Stimulated activated CD8-positive, alpha-beta memory T cell treated with anti-CD3 and anti-CD28 coated beads, Interleukin-4, amount 100 ng/mL, for 1 hour (primary cell): ENCODE measurements at places on chromosomes 3 and 15.
A peak's percentile ranks its signal among the peaks of the same experiment; 100 is the strongest.

DNA sequence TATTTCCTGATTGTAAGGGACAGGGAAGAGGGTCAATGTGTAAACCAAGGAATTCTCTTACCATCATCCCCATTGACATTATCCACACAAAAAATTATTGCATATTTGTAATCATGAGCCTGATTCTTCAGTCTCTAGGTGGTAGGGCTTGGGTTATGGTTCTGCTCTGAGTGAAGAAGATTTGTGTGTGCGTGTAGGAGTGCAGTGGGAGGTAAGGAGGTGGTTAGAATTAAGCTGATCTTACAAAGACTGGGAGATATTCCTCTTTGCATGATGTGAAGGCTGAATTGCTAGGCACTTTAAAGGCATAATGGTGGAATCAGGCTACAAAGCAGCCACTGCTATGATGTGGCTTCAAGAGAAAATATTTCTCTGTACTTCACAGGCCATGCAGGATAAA lies 23.0 kb upstream of the MINDY4B start:
- DNase-seq, result no peak

DNA sequence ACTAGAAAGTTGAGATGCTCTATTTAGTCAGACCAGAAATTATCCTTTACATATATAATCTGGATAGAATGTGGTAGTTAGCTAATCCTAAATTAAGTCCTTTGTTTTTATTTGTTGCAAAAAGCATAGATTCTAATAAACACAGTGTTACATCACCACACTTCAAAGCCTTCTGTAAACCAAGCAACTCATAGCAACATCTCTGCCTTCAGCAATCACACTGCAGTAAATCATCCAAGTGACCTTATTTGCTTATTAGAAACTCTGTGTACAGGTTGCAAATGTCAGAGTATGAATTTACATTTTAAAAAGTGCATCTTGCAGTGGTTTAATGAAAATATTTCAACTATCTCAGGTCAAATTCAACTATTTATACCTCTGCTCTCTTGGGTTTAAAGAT lies 242.5 kb downstream of the GBE1 start:
- no peak for DNase-seq

DNA sequence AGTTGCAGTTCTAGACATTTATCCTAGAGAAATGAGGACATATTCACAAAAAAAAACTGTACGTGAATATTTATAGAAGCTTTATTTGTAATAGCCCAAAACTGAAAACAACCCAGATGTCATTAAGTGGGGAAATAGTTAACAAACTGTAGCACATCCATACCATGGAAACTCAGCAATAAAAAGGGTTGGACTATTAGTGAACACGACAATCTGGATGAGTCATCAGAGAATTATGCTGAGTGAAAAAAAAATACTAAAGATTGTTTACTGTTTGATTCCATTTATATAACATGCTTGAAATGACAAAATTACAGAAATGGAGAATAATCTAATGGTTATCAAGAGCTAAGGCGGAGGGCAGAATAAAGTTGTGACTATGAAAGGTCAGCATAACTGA lies 59.5 kb downstream of the CPA3 start:
- no peak for DNase-seq

- no peak for DNase-seq
Measured at GRCh38 chr15:81780966-81781365, 264.9 kb downstream of the MEX3B start.

DNA sequence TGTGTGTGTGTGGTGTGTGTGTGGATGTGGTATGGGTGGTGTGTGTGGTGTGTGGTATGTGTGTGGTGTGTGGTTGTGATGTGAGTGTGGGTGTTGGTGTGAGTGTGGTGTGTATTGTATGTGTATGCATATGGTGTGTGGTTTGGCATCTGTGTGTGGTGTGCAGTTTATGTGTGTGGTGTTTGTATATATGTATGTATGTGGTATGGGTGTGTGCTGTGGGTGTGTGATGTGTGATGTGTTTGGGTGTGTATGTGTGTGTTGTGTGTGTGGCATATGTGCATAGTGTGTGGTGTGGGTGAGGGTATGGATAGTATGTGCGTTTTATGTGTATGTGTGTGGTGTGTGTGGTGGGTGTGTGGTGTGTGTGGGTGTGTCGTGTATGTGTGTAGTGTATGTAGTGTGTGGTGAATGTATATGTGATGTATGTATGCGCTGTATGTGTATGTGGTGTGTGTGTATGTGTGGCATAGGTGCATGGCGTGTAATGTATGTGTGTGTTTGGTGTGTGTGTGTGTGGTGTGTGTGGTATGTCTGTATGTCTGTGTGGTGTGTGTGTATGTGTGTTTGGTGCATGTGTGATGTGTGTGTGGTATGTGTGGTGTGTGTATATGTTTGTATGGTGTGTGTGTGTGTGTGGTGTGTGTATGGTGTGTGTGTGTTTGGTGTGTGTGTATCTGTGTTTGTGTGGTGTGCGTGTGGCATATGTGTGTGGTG lies 58.0 kb downstream of the EFCAB12 start:
- no peak for DNase-seq

DNA sequence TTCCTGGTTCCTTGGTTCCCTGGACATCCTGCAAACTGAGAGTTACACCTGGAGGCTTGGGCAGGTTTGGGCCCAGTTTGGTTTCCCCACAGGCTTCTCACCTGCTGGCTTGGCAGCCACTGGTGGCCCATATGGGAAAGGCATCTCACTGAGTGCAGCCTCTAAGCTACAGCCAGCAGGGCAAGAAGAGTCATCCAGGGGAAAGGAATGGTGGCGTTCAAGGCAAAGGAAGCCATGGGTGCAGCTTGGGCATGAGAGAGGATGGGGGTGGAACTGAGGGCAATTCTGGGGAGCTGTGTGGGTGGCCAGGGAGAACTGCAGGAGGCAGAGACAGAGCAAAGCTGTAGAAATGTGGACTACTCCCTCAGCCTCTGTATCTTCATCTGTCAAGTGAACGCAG lies 106.4 kb downstream of the EPHB1 start:
- DNase-seq, result no peak

- no peak for DNase-seq
Measured at GRCh38 chr15:98442901-98443300, 205.4 kb upstream of the IGF1R start.

DNA sequence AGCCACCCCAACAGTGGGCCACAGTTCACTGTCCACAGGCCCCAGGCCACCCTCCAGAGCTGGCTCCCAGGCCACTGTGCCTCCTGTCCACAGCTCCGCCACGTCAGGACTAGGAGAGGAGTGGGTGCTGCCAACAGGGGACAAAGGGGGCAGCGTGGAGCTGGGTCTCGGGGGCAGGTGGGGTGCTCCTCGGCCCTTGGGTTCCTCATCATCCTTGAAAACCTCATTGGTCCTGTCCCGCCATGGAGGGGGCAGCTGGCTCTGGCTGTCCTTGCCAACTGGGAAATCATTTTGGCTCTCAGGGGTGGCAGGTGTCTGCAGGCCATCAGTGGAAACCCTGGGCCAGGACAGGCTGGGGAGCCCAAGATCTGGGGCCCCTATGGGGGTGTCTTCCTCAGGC lies 45.2 kb downstream of the ADAMTS7 start:
- no peak for DNase-seq

DNA sequence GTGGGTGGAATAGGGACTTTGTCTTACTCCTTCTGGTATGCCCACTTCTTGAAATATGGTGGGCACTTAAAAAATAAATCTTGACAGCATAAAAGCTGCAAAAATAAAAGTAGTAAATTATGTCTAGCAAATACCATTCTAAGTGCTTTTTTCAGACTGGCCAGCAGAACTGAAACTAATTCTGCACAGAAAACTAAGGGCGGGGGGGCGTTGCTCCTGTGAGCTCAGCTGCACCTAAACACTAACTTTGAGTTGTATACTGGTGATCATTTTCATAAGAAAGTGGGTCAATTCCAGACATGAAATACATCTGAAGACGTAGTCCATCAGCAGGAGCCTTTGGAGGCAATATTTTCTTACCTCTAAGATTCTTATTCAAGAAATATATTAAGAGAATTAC lies 114.8 kb downstream of the WDR76 start:
- no peak for DNase-seq

- no peak for DNase-seq
Measured at GRCh38 chr15:52803108-52803466, 13.0 kb upstream of the ONECUT1 start.

DNA sequence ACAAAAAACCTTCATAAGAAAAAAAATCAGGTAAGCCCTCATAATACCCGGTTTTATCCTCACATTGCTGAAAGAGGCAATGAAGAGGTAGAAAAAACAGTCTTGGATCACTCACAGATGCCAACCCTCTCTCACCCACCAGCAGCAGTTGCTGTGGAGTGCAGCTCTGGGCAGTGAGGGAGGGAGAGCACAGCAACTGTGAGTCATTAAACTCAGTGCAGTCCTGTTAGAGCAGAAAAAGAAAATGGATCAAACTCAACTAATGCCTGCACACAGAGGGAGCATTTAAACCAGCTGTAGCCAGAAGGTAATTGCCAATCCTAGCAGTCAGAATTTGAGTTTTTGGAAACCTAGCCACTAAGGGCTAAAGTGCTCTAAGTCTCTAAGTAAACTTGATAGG lies 1050.6 kb upstream of the ALCAM start:
- no peak for DNase-seq

GRCh38 chr3:128152419-128153155 lies 694 bp upstream of the EEFSEC start:
- no peak for DNase-seq

GRCh38 chr3:88148651-88149050 lies 1.1 kb upstream of the C3orf38 start:
- no peak for DNase-seq

DNA sequence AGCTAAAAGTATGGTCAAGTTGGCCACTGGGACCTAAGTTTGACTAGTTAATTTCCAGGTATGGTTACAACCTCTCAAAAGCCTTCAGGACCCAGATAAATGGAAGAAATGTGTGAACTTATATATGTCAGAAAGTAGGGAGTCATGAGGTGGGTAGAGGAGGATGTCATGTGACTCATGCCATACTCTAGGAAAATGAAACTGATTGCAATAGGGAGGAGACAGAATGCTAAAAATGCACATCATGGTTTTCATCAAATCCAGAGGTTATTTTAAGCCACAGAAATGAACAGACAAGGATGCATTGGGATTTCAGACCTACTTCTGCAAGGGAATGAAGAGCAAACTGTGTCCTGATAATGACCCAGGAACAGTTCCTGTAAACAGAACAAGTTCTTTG lies 310.0 kb downstream of the EDEM1 start:
- DNase-seq, result no peak

DNA sequence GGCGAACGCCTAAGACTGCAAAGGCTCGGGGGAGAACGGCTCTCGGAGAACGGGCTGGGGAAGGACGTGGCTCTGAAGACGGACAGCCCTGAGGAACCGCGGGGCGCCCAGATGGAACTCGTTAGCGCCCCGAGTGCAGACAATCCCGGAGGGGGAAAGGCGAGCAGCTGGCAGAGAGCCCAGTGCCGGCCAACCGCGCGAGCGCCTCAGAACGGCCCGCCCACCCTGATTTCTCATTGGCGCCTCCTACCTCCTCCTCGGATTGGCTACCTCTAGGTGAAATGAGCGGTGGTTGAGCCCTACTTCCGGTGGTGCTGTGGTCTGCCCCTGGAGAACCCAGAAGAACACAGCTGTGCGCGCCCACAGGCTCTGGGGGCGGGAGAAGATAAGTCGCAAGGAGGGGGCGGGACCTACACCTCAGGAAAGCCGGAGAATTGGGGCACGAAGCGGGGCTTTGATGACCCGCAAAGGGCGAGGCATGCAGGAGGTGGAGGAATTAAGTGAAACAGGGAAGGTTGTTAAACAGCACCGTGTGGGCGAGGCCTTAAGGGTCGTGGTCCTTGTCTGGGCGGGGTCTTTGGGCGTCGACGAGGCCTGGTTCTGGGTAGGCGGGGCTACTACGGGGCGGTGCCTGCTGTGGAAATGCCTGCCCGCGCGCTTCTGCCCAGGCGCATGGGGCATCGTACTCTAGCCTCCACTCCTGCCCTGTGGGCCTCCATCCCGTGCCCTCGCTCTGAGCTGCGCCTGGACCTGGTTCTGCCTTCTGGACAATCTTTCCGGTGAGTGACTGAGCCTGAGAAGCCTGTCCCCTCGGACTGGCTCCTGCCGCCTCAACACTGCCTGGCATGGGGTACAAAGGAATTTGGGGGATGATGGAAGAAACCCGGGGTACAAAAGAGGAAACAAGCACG lies at the start of gene OGG1:
OGG1 (plus strand) TSS at position 308 of the 911 bp plus-strand sequence; CDS start at position 643, 335 bp downstream.
- DNase-seq, result peak; percentile 90

GRCh38 chr15:66831801-66832390 lies 129.9 kb downstream of the SMAD6 start:
- DNase-seq, result no peak

GRCh38 chr3:19739504-19739903 lies 194.5 kb downstream of the EFHB start:
- no peak for DNase-seq
